T-helper 22 cell (primary cell): ENCODE measurements at places on chromosomes 3 and 15.

- no peak for DNase-seq
These were observed 49.5 kb downstream of the ZPLD1 start for GRCh38 chr3:102484363-102484762.

DNA sequence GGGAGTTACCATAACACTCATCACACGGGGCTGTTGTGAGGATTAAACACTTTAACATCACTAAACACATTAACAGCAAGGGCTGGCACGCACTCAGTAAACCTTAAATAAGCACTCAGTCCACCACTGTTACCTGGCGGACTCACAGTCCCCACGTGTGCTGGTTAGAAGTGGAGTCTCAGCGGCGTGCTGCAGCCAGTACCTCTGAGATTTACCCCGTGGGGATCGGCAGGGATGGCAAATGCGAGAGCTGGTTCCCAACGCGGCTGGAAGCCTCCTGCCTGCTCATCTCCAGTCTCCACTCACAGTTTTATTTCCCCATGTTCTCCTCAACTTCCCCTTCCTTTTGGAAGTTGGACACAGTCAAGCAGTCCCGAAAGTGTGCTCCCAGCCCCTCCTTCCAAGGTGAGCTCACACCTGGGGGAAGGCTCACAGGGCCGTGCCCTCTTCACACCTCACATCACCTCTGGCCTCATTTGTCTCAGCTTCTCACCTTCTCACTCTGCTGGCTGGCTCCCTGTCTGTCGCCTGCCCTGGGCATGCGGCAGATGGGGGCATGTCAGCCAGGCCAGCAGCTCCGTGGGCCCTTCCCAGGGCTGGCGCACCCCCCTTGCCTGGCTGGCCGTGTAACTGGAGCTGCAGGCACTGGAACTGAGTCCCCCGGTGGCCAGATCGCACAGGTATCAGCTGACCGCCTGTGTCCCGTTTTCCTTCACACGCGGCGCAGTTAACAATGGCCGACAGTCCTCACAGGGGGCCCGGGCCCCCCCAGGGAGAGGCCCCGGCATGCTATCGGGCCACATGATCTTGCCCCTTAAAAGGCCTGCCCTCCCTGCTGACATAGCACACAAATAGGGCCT, 87.1 kb downstream of the WNT7A start:
- DNase-seq: no peak

DNA sequence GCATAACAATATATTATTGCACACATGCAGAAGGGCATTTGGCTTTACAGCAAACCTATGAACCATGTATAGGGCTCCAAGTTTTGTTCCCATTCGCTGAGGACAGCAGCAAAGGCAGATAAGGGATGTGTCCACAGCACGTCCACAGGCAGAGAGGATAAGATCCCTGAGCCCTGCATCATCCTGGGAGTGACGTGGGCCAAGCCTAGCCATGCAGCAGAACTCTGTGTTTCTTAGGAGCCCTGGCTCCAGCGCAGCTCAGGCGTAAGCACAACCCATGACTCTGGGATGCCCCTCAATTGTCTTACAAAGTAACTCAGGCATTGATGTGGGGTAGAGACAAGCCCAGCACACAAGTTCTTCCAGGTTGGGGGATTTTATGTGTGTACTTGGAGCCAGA, 194.3 kb upstream of the CTDSPL start:
- no peak for DNase-seq

DNA sequence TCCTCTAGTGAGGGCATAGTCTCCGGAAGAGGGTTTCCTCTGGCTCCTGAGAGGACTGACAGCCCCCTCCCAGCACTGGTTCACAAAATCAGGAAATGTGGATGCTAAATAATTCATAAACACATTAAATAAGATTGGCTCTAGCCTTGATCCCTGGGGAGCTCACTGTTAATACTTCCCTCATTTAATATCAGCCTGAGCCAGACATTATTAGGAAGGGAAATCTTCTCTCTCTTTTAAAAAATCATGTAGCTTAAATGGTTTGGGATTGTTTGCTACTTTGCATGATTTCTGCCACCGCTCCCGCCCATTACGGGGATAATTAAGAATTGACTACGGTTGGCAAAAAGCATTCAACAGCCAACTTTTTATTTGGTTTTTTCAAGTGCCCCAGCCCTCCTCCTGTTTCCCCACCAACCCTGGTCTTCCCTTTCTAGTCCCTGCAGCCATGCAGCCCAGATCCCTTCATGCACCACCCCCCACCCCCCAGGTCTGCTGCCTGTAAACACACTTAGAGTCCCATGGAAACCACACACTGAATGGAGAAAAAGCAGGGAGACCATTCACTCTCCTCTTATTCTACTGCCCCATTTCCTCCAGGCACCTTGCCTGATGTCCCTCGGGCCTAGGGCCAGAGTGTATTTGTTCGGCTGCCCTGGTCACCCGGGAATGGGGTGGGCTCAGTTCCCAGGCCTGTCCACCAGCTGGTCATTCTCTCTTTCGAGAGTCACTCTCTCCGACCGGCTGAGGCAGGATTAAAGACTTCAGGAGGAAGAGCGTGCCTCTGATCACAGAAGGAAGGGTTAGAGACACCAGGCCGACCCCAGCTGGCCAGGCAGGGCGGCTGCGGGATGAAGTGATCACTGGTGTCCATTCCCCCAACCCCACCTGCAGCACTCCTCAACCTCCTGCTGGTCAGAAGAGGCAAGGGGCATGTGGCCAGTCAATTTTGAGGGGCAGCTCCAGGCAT, 45.1 kb downstream of the SEMA5B start:
- DNase-seq: no peak

DNA sequence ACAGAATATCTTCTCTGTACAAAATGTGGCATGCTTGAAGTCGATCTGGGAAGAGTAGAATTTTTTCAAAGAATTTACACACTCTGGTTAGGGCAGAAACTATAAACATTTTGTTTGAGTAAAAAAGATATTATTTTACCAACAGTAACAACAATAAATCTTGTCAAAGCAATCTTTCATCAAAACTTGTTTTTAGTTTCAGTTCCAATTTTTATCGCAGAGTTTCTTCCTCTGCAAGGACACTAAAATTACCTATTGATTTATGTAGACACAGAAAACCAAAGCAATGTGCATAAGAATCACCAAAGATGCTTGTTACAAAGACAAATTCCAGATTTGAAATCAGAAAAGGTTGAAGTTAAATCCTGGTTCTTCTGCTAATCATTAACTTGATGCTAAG, 61.9 kb downstream of the CGGBP1 start:
- DNase-seq: no peak

GRCh38 chr3:126447456-126448106, 28.1 kb downstream of the ZXDC start:
- no peak for DNase-seq

- DNase-seq: no peak
These were observed 80.4 kb downstream of the IQSEC1 start for GRCh38 chr3:12992629-12993516.

- DNase-seq: no peak
These were observed 8.5 kb upstream of the FGD5 start for GRCh38 chr3:14810070-14810791.

- no peak for DNase-seq
These were observed 735 bp upstream of the CX3CR1 start for GRCh38 chr3:39280571-39280970.

DNA sequence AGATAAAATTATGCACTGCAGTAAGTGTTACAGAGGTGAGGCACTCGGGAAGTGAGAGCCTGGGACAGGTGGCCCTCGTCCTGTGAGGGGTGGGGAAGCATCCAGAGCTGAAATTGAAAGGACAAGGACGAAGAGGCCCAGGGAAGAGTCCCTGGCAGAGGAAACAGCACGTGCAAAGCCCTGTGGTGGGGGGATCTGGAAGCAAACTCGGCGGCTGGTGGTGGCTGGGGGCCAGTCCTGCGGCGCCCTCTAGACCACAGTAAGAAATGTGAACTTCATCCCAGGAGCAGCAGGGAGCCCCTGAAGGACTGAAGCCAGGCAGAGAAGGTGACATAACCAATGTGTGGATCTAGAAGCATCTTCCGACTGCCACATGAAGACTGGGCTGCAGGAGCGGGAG, 42.8 kb downstream of the GRIP2 start:
- no peak for DNase-seq

GRCh38 chr3:23764407-23764806, 41.3 kb upstream of the UBE2E1 start:
- DNase-seq: no peak

GRCh38 chr3:39103324-39103693, 4.1 kb downstream of the GORASP1 start:
- DNase-seq: no peak

DNA sequence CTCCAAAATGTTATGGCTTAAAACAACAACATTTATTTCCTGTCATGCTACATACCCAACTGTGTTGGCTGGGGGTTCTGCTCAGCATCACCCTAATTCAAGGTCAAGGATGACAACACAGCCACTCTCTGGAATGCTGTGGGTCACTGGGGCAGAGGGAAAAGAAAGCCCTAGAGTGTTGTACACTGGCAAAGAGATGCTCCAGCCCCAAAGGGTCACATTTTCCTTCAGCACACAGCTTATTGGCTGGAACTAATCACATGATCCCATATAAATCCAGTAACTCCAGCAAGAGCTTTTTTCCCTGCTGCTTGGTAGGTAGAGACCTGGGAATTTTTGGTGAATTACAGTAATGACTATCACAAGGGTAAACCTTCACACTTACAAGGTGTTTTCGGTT, 1041.4 kb downstream of the NTRK3 start:
- no peak for DNase-seq

DNA sequence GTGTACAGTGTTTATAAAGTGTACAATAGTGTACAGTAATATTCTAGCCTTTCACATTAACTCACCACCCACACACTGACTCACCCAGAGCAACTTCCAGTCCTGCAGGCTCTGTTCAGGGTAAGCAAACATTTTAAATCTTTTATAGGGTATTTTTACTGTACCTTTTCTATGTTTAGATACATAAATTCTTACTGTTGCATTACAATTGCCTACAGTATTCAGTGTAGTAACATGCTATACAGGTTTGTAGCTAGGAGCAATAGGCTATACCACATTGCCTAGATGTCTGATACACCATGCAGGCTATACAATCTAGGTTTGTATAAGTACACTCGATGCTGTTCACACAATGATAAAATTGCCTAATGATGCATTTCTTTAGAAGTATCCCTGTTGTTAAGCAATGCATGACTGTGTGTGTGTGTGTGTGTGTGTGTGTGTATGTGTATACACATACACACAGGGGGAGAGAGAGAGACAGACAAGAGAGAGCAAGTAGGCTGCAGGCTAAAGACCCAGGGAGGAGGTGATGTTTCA, 72.5 kb upstream of the PRR23C start:
- DNase-seq: no peak

- DNase-seq: no peak
These were observed 21.8 kb downstream of the CD200 start for GRCh38 chr3:112354642-112355306.
